Caudate nucleus (tissue), 63 donors: ENCODE measurements at places on chromosomes 2 and 18.

DNA sequence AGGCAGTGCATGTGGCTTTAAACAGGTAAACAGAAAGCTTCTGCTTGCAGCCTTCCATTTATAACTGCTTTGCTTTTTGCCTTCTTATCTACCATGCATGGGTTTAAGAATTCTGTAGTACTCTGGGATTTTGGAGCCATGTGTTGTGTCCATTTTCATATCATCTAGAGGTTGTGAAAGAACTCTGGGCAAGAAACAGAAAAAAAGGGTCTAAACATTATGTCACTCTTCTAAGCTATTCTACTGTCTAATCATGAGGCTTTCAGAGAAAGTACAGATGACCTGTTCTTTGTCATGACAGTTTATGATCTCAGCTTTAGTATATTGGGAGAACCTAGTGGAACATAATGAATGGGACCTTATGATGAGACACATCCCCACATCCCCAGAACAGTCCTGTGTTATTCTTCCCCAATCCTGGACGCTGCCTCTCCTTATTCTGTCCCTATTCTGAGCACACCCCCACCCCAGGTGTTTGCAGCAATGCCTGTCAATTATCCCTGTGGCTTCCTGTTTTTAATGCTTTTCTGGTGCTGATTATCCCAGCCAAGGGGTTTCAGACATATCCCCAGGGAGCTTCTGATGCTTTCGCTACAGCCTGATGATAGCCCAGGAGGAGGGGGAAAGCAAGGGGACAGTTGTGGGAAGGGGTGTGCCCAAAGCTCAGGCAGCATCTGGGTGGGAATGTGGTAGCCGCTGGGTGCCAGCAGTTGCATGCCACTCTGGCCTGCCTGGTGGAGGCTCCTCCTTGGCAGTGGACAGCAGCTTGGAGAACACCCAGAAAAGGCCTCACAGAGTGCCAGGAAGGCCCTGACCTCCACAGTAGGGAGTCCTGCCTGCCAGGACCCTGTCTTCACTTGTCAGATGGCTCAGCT lies 169.5 kb upstream of the MAP3K20 start:
- no peak for DNase-seq

DNA sequence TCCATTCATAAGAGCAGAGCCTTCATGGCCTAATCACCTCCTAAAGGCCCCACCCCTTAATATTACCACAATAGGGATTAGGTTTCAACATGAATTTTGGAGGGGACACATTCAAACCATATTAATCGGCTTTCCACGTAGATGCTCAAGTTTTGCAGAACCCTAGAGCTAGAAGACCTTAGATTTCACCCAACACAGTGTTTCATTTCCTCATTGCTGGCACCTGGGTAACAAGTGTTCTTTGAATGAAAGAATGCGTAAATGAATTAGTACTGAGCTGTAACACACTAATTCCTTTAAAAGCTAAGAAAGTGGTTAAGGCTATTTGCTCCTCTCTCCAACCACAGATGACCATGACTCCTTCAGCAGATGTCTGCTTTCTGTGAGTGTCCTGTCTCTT lies 252.5 kb downstream of the SMAD2 start:
- no peak for DNase-seq

- peak; percentile 47 for DNase-seq
Observed at GRCh38 chr2:290090-290722, 2.3 kb upstream of the ALKAL2 start.

GRCh38 chr2:160918906-160919503 lies 241.2 kb upstream of the TANK start:
- no peak for DNase-seq

DNA sequence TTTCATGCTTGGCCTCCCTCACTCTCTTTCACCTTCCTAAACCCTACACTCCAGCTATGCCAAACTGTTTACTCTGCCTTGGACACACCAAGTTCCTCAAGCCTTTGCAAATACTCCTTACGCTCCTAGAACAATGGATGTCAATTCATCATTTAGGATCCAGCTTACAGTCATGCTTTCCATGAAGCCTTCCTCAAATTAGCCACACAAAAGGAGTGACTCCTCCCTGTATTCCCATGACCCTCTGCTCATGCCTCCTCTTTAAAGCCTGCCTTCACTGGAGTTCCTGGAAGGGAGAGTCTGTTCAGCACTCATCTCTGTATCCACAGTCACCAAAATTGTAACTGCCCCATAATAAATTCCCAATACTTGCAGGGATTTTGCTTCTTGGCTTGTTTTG lies 721 bp upstream of the EHD3 start:
- DNase-seq = no peak

GRCh38 chr2:68879296-68879695 lies 8.1 kb upstream of the BMP10 start:
- no peak for DNase-seq

- no peak for DNase-seq
Observed at GRCh38 chr2:1045109-1045508, 94.5 kb downstream of the SNTG2 start.

- no peak for DNase-seq
Observed at GRCh38 chr2:118202707-118203303, 114.5 kb downstream of the INSIG2 start.

GRCh38 chr18:47175283-47175897 lies 774 bp downstream of the IER3IP1 start:
- no peak for DNase-seq

DNA sequence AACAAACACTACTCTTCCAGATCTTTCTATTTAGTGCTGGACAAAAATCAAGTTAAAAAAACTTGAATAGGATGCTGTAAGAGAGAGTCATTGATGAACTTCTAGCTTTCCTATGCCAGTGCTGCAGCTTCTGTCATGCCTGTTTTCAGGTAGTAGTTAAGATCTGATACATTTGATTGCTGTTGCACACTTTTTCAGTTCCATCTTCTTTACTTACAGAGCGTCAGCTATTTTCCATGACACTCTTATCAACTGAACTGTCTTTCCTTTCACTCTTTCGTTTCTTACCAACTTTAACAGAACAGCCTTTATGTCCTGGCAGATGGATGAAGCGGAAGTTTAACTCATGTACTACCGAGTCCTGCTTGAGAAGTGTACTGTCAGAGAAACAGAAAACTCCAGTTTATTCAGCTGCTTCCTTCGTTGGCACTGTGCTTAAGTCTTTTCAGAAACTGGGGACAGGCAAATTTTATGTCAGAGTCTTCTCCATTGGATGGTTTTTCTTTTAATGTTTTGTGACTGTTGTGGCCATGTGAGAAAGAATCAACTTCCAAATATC lies 145.9 kb upstream of the KLHL14 start:
- DNase-seq = no peak

- DNase-seq = no peak
Observed at GRCh38 chr2:72864500-72864899, 22.7 kb upstream of the SPR start.

DNA sequence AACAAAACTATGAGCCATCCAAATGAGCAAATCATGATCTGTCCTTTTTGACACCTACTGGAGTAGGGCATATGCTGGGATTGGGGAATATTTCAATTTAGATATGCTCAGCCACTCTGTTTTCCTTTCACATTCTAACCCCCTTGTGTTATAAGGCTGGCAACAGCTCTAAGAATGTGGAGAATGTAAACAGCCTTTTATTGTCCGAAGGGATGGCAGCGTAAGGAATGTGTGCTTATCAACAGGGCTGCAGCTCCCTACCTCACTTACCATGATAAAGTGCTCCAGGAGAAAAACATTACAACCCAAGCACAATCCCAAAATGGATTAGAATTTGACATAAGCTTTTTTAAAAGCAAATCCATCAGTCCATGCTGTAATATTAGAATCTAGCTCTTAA lies 2.2 kb downstream of the NXPH2 start:
- no peak for DNase-seq
